ENCODE measurements at places on chromosomes 12 and 14.
A peak's percentile ranks its signal among the peaks of the same experiment; 100 is the strongest.

DNA sequence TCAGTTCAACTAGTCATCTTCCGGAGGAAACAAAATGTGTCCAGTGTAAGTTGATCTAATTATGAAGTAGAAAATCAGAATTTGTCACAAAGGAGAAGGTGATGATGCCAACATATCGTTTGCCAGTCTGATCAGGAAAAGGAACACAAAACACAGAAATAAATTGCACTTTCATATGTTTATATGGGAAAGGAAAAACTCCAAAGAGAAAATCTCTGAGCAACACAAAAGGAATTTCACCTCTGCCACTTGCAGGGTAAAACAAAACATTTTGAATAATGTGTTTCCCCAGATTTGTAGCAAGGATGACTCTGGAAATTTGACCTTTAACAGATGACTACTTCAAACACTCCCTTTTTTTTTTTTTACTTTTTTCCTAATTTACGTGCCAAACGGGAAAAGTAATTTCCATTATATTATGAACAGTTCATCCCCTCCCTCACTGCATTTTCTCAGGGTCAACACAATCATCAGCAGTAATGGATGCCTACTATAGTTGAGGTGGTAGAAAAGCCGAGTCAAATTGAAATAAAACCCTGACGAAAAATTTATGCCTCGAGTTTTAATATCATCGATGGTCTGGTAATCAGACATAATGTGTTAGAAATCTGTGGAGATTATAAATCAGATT, 25.6 kb downstream of the MGAT4C start:
- no peak for DNase-seq

- DNase-seq: no peak
Measured at GRCh38 chr14:45038865-45039264, 45.1 kb upstream of the PRPF39 start.

DNA sequence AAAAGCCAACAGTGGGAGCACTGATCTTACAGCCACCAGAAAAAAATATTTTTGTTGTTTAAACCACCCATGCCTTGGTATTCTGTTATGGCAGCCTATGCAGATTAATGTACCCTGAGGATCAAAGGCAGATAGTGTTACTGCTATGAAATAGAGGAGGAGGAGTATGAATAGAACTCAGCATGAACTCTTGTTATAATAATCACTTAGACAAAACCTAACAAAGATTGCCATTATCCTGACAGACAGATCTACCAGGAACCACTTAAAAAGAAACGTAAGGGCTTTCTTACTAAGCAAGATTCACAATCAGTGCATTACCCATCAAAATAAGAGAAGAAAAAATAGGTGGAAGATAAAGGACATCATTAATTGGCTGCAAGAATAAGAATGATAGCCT, 558.3 kb downstream of the GALC start:
- no peak for DNase-seq

DNA sequence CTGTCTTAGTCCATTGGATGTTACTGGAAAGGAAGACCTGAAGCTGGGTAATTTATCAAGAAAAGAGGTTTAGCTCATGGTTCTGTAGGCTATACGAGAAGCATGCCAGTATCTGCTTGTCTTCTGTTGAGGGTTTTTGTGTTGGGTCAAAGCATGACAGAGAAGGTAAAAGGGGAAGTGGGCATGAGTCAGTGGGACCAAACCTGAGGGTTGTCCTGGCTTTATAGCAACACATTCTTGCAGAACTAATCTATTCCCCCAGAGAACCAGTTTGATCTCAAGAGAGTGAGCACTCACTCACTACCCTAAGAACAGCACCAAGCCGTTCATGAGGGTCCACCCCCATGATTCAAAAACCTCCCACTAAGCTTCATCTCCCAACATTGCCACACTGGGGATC, 19.0 kb upstream of the KRAS start:
- DNase-seq: no peak

DNA sequence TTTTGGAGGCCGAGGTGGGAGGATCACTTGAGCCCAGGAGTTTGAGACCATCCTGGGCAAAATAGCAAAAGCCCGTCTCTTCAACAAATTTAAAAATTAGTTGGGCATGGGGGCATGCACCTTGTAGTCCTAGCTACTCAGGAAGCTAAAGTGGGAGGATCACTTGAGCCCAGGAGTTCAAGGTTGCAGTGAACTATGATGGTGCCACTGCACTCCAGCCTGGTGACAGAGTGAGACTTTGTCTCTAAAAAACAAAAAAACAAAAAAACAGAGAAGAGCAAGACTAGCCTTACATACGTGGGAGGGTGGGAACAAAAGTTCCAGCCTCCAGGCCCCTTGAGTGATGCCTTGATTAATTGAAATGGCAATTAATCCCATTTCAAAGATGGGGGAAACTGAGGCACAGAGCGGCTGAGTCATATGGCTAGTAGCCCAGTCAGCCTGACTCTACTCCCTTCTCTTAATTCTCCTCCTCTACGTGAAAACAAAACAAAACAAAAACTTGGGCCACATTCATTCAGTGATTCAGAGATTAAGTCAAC, 3.3 kb upstream of the FAM222A start:
- DNase-seq: no peak

GRCh38 chr14:86481104-86481503, 951.2 kb downstream of the FLRT2 start:
- DNase-seq: no peak

GRCh38 chr12:103928682-103929045, 1.5 kb upstream of the HSP90B1 start:
- peak; percentile 62 for DNase-seq

DNA sequence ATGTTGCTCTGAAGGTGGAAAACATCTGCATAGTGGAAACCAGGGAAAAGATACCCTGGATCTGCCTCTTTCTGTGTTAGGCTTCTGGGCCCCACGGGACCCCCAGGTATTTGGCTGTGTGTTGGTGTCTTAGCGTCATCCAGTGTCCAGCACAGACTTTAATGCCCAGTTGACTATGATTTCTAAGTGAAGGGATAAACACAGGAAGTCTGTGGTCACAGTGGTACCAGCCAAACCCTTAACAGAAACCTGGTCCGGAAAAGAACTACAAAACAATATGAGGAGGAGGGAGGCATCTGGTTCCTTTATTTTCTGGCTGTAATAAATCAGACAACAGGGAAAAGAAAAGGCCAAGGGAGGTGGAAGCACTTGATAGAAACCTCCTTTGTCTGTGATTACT, 56.4 kb downstream of the CMKLR1 start:
- no peak for DNase-seq

DNA sequence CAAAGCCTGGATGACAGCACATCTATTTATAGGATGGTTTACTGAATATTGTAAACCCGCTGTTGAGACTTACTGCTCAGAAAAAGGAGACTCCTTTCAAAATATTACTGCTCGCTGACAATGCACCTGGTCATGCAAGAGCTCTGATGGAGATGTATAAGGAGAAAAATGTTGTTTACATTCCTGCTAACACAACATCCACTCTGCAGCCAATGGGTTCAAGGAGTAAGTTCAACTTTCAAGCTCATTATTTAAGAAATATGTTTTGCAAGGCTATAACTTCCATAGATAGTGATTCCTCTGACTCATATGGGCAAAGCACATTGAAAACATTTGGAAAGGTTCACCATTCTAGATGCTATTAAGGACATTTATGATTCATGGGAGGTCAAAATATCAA, 201.7 kb downstream of the SNAPC1 start:
- DNase-seq: no peak

GRCh38 chr14:32129124-32129523, 52.0 kb downstream of the ARHGAP5 start:
- DNase-seq: no peak

- DNase-seq: no peak
Measured at GRCh38 chr14:100580316-100581227, 6.6 kb downstream of the BEGAIN start.

GRCh38 chr14:61643555-61643954, 51.8 kb upstream of the HIF1A start:
- DNase-seq: no peak

GRCh38 chr12:89789862-89790261, 81.2 kb upstream of the ATP2B1 start:
- peak; percentile 20 for DNase-seq

DNA sequence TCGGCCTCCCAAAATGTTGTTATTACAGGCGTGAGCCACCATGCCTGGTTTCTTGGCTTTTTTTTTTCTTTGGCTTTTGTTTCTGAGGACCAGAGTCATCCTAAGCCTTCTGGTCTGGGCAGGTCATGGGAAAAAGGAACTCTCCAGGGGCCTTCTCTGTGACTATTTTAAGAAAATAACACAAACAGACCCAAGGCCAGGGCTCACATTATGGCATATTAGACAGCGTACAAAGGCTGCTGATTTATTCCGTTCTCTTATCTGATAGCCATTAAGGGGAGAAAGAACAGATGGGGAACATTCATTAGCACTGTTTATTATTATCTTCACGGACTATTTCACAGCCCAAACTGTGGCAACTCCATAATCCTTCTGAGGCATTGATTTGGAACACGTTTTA, 28.8 kb upstream of the MANSC4 start:
- DNase-seq: no peak

GRCh38 chr12:91100906-91101305, 10.4 kb downstream of the LUM start:
- DNase-seq: no peak

DNA sequence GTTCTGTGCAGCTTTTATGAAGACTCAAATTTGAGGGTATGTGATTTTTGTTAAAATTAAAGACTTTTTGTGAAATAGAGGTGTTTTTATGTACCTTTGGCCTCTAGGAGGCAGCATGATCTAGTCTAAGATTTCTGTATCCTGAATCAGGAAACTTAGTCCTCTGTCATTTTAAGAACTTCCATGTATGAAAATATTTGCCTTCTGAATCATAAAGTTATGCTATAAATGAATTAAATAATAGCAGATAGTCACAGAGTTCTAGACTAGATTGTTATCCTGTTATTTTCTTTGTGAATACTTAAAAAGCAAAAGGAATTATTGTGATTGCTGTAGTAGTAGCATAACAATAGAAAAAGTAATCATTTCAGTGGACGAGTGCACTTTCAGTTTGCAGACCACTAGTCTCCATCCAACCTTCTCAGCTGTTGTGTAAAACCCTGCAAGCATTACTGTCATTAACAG, 56.3 kb downstream of the FGD4 start:
- peak; percentile 42 for DNase-seq

DNA sequence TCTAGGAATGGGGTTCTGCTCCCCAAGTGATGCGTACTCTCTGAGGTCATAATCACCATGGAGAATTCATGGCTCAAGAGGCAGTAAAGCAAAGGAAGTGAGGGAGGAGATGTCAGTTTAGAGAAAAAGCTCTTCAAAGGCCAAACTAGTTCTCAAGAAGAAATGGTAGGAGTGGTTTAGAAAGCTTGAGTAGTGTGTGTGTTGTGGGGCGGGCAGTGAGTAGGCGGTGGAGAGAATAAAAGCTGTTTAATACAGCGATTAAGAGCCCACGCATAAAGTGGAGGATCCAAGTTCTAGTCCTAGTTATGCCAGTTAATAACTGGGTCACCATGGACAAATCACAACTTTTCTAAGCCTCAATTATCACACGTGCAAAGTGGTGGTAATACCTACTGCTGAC, 55.6 kb downstream of the PTPN21 start:
- no peak for DNase-seq

- DNase-seq: no peak
Measured at GRCh38 chr14:101808020-101808641, 46.6 kb downstream of the PPP2R5C start.

GRCh38 chr14:100386121-100386520, 63.0 kb downstream of the SLC25A47 start:
- no peak for DNase-seq

DNA sequence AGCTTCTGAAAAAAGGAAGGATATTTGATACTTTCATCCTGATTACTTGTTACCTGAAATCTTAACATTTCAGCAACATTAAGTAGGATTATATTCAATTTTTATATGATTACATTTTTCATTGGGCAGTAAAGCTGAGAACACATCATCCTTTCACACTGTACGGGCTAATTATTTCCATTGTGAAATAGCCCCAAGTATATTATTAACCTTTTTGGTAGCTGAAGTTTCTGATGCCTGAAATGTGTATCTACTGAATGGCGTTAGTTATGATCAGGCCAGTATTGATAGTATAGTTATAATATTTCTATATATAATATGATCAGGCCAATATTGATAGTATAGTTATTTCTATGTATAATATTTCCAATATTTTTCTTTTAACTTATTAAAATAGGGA, 10.1 kb downstream of the SPATS2 start:
- no peak for DNase-seq

DNA sequence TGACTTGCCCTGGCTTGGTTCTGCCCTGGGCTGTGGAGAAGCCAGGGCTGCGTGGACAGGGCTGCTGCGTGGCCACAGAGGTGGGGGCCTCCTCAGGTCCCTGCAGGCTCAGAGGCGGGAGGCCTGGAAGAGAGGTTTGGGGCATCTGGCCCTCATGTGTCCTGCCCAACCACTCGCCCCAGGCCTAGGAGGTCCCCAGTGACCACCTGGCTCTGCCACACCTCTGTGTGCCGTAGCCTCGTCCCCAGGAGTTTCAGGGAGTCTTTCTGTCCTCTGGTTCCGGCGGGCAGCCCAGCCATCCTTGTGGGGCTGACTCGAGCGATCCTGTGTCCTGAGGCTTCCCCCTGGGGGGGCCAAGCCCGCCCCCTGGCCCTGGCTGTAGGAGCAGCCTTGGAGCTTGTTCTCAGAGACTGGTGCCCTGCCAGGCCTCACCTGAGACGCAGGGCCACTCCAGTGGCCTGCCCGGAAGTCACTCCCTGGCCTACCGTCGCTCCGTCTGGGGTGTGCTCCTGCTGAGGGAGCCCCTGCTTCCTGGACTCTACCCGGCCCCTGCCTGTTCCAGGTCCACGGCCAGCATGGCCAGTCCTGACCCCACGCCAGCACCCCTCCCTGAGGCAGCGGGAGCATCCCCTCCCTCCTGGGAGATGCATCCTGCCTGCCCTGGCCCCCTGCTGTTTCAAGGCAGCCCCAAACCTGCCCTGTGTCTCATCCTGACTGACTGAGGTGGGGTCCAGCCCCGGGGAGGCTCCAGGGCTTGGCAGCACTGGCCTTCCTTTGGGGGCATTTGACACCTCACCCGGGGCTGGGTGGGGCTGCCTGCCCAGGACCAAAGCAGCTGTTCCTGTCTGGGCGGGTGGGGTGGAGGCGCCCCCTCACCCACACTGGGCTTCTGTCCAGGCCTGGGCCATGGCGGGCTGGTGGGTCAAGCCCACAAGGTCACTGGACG, 13.9 kb downstream of the ASPG start:
- DNase-seq: no peak

- DNase-seq: no peak
Measured at GRCh38 chr12:131420867-131421447, 289.9 kb upstream of the SFSWAP start.

GRCh38 chr14:54140551-54140950, 183.9 kb upstream of the BMP4 start:
- DNase-seq: no peak

Data from CD4-positive, alpha-beta T cell treated with Interleukin-12 subunit alpha and Interleukin-12 subunit beta, for 1 hour (primary cell).